Jurkat, Clone E6-1 (cell line): ENCODE measurements at places on chromosomes 5 and 9.

DNA sequence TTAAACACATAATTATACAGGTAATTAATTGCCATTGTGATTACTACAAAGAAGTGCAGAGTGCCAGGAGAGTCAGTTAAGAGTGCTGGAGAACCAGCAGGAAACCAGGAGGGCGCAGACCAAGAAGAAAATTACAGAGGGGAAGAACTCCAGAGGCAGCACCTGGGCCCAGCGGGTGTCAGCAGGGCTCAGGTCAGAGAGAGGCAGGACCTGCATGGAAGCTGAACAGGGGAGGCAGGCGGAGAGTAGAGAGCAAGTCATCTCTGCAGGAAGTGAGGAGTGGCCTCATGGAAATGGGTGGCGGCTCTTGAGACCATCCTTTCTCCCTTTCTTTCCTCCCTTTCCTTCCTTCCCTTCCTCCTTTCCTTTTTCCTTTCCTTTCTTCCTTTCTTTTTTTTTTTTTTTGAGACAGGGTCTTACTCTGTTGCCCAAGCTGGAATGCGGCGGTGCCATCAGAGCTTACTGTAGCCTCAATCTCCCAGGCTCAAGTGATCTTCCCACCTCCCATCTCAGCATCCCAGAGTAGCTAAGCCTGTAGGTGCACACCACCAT is 4.0 kb upstream of the ZBTB34 start:
- DNase-seq, result no peak

- DNase-seq, result no peak
Measured at GRCh38 chr9:23826120-23826629, at the start of gene ELAVL2. Gene ELAVL2 (minus strand): TSS chr9:23826240. CDS start chr9:23762234, 64,006 bp downstream.

GRCh38 chr5:52893863-52894262 is 95.3 kb upstream of the ITGA2 start:
- no peak for DNase-seq

DNA sequence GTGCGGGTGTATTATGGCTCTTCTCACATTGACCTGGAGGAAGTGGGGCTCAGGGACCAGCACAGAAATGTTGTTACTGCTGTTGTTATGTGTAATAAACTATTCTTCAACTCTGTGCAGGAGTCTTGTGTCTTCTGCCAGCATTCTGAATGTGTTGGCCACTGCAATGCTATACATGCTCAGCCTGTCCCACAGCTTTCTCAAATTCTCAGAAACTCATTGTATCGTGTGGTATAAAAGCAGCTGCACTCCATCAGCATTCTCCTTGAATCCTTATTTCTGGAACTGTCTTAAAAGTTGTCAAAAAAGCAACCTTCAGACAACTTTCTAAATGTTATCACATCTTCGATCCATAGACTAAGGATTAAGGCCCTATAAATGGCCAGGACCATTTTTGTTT is 72.0 kb downstream of the ZNF474 start:
- DNase-seq, result no peak

DNA sequence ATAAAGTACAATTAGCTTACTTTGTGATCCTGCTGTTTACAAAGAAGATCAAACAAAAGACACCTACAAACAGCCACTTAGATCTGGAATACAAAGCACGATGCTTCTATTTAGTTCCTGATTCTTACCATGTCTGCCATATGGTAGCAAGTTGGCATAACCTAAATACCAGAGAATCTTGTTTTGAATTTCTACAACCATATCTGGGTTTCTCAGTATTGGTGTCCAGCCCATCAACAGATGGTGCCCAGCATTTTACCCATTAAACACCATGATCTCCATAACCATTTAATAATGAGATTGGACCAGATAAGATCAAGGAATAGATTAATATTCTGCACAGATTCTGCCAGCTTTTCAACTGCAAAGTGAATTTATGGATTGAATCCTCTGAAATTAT is 29.8 kb downstream of the SLC24A2 start:
- no peak for DNase-seq

DNA sequence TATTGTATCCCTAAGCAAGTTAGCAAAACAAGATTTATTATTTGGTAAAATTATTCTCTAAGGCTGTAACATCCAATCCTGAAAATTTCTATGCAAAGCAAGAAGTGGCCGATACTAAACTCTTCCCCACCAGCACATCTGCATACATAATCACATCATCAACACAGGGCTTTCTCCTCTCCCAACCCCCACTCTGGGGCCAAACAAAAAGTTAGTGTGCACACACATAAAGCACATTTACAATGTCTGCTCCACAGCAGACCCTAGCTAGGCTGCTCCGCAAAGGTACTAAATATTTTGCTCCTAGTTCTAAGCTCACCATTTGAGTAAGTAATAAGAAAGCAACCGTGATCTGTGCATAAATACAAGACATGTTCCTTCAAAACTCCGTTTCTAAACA is 3.6 kb downstream of the RNF130 start:
- DNase-seq, result no peak

GRCh38 chr5:80763211-80763610 is 108.4 kb upstream of the DHFR start:
- no peak for DNase-seq

DNA sequence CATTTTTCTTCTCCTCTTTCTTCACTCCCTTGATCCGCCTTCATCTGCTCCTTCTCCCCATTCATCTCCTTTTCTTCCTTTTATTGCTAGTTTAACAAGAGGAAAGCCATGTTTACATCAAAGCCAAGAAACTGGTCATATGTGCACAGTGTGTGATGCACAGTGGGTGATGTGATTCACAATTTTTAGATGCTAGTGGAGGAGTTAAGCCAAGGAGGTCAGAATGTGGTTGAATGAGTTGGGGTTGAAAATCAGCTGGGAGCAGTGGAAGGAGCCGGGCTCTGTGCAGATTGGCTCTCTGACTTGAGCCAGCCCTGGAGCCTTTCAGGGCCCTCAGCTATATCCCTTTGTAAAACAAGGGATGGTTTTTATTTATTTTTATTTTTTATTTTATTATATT is 7.3 kb downstream of the ACER2 start:
- no peak for DNase-seq

DNA sequence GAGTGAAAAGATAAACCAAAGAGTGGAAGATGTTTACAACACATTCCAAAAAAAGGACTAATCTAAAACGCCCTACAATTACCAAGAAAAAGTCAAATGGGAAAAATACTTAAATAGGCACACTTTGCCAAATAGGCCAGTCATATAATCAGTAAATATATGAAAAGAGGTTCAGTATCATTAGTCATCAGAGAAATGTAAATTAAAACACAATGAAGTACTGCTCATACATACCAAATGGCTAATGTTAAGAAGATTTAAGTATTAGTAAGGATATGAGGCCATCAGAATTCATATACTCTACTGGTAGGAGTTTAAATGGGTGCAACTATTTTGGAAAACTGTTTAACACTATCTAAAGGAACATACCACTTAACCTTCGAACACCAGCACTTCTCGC is 47.6 kb downstream of the ZDHHC21 start:
- DNase-seq, result no peak

DNA sequence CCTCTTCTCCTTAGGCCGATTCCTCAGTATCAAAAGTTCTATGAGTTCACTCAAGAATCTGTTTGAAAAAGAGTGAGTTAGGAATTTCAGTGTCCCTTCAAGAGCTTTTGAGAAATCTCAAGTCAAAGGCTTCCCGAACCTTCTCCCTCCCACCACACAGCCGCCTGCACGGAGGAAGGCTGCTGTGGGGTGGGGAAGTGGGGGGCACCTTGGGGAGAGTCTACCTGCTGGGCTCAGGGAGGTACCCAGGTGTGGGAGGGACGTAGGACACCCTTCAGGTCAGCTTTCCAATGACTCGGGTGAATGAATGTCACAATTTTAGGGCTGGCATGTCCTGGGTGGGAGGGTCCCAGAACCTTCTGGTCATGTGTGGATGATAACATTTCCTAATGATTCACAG is 17.5 kb downstream of the CXCL14 start:
- no peak for DNase-seq

DNA sequence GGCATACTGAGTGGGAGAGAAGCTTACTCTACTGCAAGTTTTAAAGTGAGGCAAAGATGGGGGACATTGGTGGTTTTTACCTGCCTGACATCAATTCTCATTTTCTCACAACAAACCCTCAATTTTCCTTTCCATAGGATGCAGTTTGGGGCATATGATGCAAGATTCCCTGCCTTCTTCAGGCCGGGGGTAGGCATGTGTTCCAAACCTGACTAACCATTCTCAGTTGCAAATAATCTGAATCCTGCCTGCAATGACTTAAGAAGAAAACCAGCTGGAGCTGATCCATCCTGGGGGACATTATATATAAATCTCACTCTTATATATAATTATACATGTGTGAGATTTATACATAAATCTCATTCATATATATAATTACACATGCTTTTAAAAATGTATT is 223.6 kb upstream of the EFNA5 start:
- DNase-seq, result no peak

- DNase-seq, result no peak
Measured at GRCh38 chr9:84955971-84956370, 286.4 kb downstream of the NTRK2 start.

DNA sequence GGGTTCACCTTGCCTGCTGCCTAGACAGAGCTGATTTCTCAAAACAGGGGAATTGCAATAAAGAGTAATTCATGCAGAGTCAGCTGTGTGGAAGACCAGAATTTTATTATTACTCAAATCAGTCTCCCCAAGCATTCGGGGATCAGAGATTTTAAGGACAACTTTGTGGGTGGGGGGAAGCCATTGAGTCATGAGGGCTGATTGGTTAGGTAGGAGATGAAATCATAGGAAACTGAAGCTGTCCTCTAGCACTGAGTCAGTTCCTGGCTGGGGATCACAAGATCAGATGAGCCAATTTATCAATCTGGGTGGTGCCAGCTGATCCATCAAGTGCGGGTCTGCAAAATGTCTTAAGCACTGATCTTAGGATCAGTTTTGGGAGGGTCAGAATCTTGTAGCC is 159.1 kb upstream of the MAP1B start:
- DNase-seq, result no peak

GRCh38 chr5:154618696-154619095 is 136.5 kb upstream of the LARP1 start:
- no peak for DNase-seq

GRCh38 chr5:38157024-38157423 is 101.3 kb upstream of the EGFLAM start:
- no peak for DNase-seq

DNA sequence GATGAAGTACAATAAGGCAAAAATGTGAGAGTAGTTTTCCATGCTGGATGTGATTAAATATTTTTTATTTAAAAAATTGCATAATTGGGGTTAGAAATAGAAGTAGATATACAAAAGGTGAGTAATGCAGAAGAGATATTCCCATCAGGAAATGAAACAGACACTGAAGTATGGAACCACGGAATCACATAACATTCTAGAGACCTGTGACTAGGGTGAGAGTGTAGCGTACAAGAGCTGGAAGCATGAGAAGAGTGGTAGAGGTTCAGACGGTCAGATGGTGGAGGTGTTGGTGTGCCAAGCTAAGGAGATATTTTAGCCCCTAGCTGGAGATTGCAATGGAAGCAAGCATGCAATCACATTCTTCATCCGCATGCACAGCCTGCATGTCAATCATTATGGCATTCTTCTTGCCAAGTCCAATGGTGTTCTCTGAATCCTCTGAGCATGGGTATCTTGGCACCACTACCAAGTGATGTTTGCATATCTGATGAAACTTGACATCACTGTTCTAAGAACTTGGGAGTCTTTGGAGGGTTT is 587.8 kb downstream of the PSAT1 start:
- no peak for DNase-seq

DNA sequence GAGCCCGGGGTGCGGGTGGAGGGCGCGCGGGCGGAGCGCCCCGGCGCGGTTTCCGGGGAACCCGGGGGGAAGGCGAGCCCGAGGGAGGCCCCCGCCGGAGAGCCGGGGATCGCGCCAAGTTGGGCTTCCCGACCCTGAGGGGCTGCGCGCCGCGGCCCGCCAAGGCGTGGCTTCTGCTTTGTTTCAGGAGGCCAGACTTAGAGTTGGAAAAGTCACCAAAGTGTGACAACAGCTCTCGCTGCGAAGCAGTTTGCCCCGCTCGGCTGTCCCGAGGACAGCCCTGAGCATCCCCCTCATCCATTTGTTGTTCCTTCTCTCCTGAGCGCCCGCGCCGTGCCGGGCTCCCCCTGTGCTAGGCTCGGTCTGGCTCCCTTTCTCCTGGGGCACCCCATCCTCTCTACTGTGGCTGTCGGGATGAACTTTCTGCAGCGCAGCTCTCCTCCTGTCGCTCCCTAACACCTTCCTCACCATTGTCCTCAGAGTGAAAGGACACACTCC is 410 bp downstream of the GLIPR2 start:
- no peak for DNase-seq

GRCh38 chr5:64939772-64940510 is 171.2 kb downstream of the CWC27 start:
- DNase-seq, result no peak

DNA sequence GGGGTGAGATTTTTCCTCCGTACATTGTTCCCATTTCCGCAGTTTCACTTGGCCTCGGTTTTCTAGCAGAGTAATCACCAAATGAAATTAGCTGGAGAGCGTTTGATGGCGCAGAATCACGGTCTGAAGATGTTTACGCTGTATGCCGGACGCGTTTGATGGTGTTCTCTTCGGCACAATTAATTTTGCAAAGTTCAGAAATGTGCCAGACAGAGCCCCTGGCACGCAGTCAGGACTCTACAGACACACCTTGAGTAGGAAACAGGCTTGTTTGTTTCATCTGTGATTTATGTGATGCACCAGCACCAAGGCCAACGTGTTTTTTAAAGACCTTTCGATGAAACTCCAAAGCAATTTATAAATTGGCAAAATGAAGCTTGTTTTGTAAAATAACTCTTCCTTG is 863 bp upstream of the LIFR start:
- DNase-seq, result no peak

DNA sequence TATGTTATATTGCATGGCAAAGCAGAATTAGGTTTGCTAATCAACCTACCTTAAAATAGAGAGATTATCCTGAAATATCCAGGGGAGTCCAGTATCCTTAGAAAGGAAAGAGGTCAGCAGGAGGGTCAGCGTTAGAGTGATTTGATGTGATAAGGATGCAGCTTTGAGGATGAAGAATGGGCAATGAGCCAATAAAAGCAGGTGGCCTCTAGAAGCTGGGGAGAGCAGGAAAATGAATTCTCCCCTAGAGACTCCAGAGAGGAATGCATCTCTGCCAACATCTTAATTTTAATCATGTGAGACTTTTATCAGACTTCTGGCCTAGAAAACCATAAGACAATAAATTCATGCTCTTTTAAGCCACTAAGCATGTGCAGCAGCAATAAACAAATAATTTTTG is 65.7 kb upstream of the SYK start:
- no peak for DNase-seq

- no peak for DNase-seq
Measured at GRCh38 chr9:134540276-134541096, 101.1 kb upstream of the COL5A1 start.

DNA sequence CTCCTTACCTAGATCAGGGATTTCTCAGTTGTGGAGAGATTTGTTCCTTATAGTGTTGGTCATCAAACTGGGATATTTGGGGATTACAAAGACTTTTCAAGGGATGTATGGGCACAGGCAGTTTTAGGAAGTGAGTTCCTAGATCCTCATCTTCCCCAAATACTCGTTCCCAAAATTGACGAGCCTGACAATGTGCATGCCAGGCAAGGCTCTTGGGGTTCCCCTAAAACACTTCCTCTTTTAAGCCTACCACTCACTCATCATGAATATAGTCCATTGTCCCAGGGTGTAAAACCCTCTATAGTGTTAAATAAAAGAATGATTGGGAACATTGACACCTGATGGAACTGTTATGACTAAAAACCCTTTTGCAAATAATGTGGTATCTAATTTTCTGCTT is 26.4 kb downstream of the PDCD1LG2 start:
- no peak for DNase-seq
